Suprapubic skin (tissue), 4 donors: ENCODE measurements at places on chromosomes 2 and 18.
A peak's percentile ranks its signal among the peaks of the same experiment; 100 is the strongest.

- DNase-seq: no peak
- H3K27ac ChIP-seq: no peak overlapping the region
- no peak overlapping the region for H3K4me3 ChIP-seq
These were observed 85.8 kb downstream of the DNMT3A start for GRCh38 chr2:25255745-25256487.

GRCh38 chr18:78105611-78106010 is 856.0 kb downstream of the GALR1 start:
- no peak for DNase-seq
- no peak overlapping the region for H3K4me3 ChIP-seq
- H3K27me3 ChIP-seq: no peaks in the 10 kb centered on the region
- H3K36me3 ChIP-seq: no peaks in the 10 kb centered on the region
- no peak overlapping the region for H3K27ac ChIP-seq
- no peaks in the 10 kb centered on the region for H3K4me1 ChIP-seq

DNA sequence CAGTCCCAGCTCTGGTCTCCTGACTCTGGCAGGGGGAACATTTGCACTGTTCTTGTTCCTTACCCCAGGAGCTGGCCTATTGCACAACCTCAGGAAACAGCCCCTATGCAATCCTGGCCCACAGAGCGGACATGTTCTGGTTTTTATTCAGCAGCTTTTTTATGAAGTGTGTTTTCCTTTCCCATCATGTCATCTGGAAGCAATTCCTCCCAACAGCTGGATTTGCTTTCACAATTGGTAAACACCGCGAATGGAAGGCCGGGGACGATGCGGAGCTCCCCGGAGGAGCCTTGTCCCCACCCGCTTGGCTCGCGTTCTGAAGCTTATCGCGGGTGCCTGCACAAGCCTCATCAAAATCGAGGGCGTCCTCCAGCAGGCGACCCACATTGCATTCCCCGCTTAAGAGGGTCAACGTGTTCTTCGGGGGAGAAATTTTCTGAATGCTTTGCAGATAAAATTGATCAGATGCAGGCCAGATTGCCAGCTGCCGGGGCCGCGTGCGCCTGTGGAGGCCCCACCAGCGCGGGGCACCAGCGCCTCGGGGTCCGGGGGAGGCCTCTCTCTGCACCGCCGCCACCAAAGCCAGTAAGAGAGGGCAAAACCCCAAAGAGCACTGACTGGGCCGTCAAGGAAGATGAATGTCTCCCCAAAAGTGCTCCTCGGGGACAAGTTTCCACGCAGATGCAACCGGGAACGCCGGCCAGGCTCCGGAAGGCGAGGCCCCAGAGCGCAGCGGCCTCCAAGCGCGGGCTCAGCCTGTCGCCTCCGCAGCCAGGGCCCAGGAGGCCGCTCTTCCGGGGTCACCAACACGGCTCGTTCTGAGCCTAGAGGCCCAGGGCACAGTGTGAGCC is 60.3 kb upstream of the SP3 start:
- H3K4me1 ChIP-seq: peaks cover 29% of the 10 kb centered on the region
- no peaks in the 10 kb centered on the region for H3K36me3 ChIP-seq
- no peaks in the 10 kb centered on the region for H3K27me3 ChIP-seq
- peak; percentile 91 for DNase-seq

GRCh38 chr2:162521871-162522650 is 178.1 kb downstream of the GCA start:
- no peak overlapping the region for H3K4me3 ChIP-seq
- no peaks in the 10 kb centered on the region for H3K27me3 ChIP-seq
- H3K4me1 ChIP-seq: no peaks in the 10 kb centered on the region
- no peaks in the 10 kb centered on the region for H3K36me3 ChIP-seq

DNA sequence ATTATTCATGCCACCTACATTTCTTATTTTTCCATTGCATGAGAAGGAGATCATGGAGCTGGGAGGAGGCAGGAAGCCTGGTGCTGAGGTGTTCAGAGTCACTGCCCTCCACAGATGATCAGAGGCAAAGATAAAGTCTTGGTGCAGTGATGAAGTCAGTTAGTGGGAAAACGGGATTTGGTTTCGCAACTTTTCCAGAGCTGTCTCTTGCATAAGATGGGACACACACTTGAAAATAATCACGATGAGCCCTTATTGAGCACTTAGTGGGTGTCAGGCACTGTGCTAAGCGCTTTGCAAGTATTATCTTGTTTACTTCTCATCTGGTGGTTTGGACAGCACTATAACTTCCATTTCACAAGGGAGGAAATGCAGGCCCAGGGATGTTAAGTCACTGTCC is 222.1 kb upstream of the SMAD2 start:
- peak overlapping the region; percentile 21 for H3K27ac ChIP-seq
- H3K36me3 ChIP-seq: no peaks in the 10 kb centered on the region
- DNase-seq: no peak
- no peak overlapping the region for H3K4me3 ChIP-seq

DNA sequence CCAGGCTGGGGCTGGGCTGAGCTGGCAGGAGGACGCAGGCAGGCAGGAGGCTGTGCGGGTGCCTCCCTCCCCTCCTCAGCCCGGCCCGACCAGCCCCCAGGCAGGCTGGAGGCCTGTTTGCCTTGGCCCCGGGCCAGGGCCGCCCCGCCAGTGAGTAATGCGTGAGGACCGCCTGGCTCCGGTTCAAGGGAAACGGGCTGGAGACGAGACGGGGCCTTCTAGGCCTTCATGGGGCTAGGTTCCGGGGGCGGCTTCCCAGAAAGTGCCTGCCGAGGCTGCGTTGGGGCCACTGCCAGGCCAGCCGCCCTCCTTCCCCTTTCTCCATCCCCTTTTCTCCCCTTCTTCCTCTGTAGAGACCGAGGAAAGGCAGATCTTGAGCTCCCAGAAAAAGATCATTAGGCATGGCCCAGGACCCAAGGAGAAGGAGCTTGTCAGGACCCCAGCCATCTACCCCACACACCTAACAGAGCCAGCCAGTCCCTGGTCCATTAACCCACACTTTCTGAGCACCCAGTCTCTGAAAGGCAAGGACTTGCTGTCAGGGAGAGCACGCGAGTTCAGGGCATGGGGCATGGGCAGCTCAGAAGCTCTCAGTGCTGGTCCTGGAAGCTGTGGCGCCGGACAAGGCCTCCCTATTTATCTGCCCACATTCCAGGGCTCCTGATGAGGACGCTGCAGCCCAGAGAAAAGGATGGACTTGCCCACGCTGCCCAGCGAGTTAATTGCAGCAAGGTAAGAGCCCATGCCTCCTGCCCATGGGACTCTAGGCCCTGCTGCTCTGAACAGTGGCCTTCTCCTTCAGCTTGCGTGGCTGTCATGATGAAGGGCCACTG is 48.5 kb downstream of the SMAD7 start:
- no peak for DNase-seq
- peak overlapping the region; percentile 63 for H3K27ac ChIP-seq
- H3K27me3 ChIP-seq: no peaks in the 10 kb centered on the region
- H3K4me1 ChIP-seq: peaks cover 20% of the 10 kb centered on the region

DNA sequence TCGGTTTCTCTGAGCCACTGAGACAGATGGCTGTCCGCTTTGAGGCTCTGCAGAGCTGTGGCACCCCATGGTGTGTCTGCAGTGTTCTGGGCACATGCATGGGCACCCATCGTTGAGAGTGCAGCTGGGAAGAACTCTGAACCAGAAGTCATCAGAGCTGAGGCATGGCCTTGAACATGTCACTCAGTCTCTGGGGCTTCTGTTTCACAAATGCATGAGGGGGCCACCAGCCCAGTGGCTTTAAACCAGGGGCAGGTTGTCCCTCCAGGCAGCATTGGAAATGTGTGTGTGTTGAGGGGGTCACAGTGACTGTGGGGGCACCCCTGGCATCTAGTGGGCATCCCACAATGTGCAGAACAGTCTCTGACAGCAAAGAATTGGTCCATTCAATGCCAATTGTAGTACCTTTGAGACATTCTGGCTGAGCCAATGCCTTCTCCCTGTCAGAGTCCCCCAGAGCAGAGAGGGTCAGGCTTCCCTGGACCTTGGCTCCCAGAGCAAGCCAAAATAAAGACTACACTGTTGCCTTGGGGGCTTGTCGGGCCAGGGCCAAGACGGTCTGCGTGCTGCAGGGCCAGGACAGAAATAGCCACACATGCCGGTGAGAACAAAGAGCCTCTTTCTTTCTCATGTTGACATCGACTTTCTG is 9.3 kb upstream of the PSMD1 start:
- H3K4me1 ChIP-seq: peaks cover 3% of the 10 kb centered on the region
- DNase-seq: no peak
- H3K36me3 ChIP-seq: no peaks in the 10 kb centered on the region
- no peak overlapping the region for H3K4me3 ChIP-seq
- no peak overlapping the region for H3K27ac ChIP-seq

DNA sequence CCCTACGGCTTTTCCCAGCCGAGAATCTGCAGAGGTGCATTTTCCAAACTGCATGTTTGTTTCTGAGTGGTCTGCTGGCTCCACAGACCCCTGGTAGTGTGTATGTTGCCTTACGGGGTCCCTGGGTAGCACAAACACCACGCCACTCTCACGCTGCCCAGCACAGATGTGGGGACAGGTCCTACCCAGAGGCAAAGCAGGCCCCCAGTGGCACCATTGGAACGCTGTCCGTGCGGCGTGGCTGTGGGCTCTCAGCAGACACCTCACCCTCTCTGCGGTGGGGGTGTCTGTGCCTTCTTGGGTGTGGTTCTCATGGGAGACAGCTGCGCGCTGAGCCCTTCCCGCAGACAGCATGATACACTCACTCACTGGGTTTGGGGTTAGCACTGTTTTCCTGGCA is 137.4 kb downstream of the NFATC1 start:
- DNase-seq: peak; percentile 57
- peaks cover 15% of the 10 kb centered on the region for H3K4me1 ChIP-seq
- peaks cover 2% of the 10 kb centered on the region for H3K36me3 ChIP-seq
- H3K27me3 ChIP-seq: no peaks in the 10 kb centered on the region

DNA sequence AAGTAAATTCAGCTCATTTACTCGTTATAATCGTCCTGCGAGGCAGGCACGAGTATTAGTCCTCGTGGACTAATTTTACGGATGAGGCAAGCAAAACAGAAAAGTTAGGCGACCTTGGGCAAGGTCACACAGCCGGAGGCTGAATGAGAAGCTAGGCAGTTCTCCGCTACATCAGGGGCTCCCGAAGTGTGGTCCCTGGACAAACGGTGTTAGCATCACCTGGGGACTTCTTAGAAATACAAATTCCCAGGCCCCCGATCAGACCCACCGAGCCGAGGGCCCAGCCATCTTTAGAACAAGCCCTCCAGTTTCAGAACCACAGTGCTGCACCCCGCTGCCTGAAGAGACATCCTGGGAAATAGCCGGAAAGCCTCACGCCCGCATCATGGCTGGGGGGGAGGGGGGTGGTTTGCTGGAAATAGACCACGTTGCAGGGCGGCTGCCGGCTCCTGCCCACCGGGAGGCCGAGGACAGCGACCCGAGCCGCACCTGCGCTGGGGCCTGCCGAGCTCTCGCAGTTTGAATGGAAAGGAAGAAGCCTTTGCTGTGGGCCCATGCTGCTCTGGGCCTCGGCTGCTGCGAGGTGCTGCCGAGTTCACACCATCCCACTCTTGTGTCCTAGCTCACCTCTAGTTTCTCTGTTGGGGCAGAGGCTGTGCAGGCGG is 72.2 kb downstream of the TFCP2L1 start:
- H3K4me1 ChIP-seq: no peaks in the 10 kb centered on the region
- no peak overlapping the region for H3K27ac ChIP-seq
- no peak for DNase-seq
- H3K27me3 ChIP-seq: no peaks in the 10 kb centered on the region
- peaks cover 4% of the 10 kb centered on the region for H3K36me3 ChIP-seq

GRCh38 chr2:17658251-17658843 is 95.3 kb downstream of the SMC6 start:
- H3K36me3 ChIP-seq: peaks cover 19% of the 10 kb centered on the region
- H3K27ac ChIP-seq: no peak overlapping the region
- H3K4me1 ChIP-seq: no peaks in the 10 kb centered on the region
- H3K4me3 ChIP-seq: no peak overlapping the region
- no peak for DNase-seq
- H3K27me3 ChIP-seq: no peaks in the 10 kb centered on the region

DNA sequence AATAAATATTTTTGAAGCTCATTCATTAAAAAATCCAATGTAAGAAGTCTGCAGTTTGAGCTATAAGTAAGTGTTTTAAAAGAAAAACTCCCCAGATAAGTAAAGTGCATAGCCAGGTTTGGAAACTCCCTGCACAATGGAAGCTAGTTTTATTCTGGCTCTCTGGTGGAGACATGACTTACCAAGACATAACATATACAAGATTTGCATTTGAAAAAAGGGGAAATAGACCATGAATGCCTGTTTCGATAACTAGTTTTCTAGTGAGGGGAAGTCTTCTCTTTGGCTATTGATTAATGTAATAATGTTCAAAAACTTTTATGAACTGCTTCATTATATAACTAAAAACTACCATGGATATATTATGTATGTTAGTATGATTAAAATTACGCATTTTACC is 435.2 kb downstream of the ARHGAP15 start:
- peaks cover 3% of the 10 kb centered on the region for H3K4me1 ChIP-seq
- H3K4me3 ChIP-seq: no peak overlapping the region
- H3K27ac ChIP-seq: no peak overlapping the region

DNA sequence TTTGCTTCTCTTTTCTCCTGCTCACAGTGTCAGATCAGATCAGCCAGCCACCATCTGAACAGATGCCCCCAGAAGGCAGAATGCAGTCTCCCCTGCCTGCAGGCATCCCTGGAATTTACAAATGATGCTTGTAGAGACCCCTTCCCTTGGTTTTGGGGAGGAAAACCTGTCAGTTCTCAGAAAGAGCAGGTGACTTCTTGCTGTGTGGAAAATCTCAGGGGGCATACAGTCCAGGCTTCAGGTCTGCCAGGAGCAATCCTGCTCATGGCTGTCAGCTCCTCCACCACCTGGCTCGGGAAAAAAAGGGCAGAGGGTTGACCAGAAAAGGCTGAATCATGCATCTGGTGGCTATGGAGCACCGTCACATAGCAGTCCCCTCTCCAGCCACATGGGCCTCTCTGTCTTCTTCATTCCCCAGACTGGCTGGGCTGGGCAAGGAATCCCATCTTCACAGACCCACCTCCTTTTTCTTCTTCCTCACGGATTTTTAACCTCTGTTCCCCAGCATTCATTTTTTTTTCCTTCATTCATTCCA is 107.0 kb downstream of the KCNF1 start:
- DNase-seq: no peak
- peaks cover 26% of the 10 kb centered on the region for H3K27me3 ChIP-seq
- no peak overlapping the region for H3K27ac ChIP-seq
- no peak overlapping the region for H3K4me3 ChIP-seq

DNA sequence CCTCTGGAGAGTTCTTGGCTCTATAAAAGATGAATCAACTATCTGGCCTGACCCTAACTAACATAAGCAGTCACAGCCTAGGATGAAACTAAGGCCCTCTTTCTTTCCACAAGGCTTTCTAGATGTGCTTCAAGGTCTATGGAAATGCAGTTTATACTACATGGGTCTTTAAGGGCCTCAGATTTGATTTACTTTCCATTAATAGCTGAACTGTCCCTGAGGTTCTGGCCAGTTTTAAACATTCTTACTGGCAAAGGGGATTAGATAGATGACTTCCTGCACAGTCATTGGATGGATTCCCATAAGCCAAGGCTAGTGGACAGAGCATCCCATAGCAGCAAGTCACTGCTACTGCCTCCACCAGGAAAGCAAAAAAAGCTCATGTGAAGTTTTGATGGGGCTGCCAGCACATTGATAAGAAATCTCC is 38.1 kb upstream of the LCLAT1 start:
- no peak overlapping the region for H3K27ac ChIP-seq
- no peaks in the 10 kb centered on the region for H3K27me3 ChIP-seq
- H3K36me3 ChIP-seq: no peaks in the 10 kb centered on the region
- DNase-seq: no peak

GRCh38 chr18:32637226-32637625 is 135.6 kb downstream of the KLHL14 start:
- DNase-seq: no peak
- H3K36me3 ChIP-seq: no peaks in the 10 kb centered on the region
- H3K4me3 ChIP-seq: no peak overlapping the region
- no peak overlapping the region for H3K27ac ChIP-seq
